Muscle of back (tissue), 13 donors: ENCODE measurements at places on chromosomes 4 and X. TPM values are rescaled to one million over a fixed set of nuclear protein-coding genes. Genes with fewer than 3 reads are reported as not detected.

DNA sequence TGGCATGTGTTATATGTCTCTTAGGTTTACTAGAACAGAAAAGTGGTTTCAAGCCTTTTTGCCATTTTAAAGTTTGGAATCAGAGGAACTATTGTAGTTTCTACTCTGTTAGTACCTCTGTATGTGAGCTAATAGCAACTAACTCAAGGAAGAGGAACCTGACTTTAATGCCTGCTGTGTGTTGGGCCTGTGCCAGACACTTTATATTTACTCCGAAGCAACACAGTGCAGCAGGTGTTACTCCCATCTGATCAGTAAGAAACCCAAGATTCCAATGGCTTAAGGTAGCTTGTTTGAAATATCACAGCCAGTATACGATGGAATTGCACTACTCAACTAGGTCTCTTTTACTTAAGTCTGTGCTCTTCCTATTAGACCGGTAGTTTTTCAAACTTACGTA lies 79.2 kb downstream of the USP9X start:
- peak; percentile 6 for DNase-seq

- no peak for DNase-seq
Measured at GRCh38 chr4:147843162-147843561, 111.3 kb downstream of the ARHGAP10 start.

- no peak for DNase-seq
Measured at GRCh38 chr4:24993551-24994080, 37.1 kb downstream of the LGI2 start.

DNA sequence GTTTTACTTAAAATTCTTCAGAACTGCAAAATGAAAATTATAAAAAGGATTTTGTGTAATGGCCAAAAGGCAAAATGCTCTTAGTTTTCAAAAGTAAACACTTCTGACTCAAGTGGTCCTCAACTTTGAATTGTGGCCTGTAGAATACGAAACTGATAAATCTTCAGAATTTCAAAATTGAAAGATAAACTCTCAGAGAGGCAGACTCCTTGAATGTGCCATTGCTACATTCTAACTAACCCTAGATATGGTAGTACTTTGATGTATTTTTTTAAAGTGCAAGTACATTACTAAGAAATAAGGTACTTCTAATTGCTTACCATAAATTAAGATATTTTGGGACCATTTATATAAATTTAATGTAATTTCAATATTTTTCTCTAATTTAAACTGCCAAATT lies 44.4 kb downstream of the TNIP3 start:
- no peak for DNase-seq

- no peak for DNase-seq
Measured at GRCh38 chr4:100631281-100631968, 113.6 kb upstream of the EMCN start.

- DNase-seq = no peak
Measured at GRCh38 chrX:82591421-82591820, 916.7 kb upstream of the POU3F4 start.

GRCh38 chr4:18180892-18181291 lies 159.3 kb upstream of the LCORL start:
- DNase-seq = no peak

DNA sequence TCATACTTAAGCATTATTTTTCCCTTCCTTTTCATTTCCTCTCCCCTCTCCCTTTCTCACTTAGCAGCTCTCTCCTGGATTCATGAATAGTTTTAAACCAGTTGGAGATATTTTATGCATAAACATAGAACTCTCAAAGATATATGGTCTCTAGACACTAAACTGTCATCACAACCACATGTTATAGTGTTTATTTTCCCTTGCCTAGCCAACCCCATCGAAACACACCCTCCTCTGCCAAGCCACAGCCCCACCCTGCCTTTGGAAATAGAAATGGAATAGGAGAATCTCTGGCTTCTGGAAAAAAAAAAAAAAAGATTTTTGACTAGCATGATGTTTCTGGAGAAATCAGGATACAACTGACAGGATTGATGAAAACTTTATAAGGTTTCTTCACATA lies 64.8 kb upstream of the RBPJ start:
- peak; percentile 84 for DNase-seq

GNRHR gene
- polyA plus RNA-seq = 0.80 TPM

- no peak for DNase-seq
Measured at GRCh38 chr4:174592256-174592984, 70.1 kb upstream of the HPGD start.

- DNase-seq = no peak
Measured at GRCh38 chr4:57187246-57187645, 77.1 kb upstream of the IGFBP7 start.

DNA sequence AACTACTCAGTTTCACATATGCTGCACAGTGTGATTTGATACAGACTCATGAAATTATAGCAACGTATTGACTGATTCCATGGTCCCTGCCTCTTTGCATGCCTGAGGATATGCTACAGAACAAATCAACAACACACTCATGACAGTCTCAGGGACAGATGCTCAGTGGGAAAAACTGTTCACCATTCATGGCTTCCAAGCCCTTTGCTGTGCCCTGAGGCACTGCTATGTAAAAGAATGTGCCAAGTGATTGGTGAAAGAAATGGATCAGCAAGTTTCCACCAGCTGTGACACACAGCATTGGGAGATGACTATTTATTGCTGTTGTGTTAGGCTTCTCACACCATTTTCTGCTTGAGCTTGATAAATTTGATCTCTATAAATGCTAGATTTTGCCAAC lies 825.6 kb upstream of the INTU start:
- DNase-seq = no peak

DNA sequence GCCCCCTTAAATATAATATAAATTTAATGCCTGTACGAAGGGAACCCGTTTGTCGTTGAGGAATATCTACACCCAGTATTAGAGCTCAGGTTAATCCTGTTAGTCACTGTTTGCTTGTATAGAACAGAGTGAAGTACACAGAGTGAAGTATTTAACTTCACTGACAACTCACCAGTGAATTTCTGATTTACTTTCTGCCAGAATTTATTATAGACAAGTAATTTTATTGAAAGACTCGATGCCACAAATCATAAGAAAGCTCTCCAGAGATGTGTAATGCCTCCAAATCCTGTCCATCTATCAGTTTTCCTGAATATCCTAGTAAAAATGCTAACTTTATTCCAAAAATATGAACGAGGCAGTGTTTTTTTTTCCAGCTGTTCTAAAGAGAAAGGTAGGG lies 1.6 kb downstream of the GAB1 start:
- DNase-seq = no peak

GRCh38 chrX:134670134-134670924 lies 12.1 kb upstream of the PLAC1 start:
- peak; percentile 25 for DNase-seq

ANXA10 gene
- polyA plus RNA-seq = not detected

KLB gene
- polyA plus RNA-seq = 0.08 TPM

DNA sequence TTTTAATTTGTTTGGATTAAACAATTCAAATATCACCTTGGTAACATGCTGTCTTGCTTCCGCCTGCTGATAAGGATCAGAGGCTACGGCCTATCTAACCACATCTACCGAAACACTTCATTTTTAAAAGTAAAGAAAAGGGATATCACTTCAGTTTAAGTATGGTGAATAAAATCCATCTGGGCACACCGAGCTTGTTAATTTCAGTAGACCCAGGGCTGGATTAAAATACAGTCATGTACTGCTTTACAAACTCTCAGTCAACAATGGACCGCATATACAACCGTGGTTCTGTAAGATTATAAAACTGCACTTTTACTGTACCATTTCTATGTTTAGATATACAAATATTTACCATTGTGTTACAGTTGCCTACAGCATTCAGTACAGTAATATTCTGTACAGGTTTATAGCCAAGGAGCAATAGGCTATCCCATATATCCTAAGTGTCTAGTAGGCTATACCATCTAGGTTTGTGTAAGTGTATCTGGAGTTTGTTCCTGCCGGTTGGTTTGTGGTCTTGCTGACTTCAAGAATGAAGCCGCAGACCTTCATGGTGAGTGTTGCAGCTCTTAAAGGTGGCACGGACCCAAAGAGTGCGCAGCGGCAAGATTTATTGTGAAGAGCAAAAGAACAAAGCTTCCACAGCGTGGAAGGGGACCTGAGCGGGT lies 40.0 kb downstream of the SEPTIN11 start:
- DNase-seq = no peak

DNA sequence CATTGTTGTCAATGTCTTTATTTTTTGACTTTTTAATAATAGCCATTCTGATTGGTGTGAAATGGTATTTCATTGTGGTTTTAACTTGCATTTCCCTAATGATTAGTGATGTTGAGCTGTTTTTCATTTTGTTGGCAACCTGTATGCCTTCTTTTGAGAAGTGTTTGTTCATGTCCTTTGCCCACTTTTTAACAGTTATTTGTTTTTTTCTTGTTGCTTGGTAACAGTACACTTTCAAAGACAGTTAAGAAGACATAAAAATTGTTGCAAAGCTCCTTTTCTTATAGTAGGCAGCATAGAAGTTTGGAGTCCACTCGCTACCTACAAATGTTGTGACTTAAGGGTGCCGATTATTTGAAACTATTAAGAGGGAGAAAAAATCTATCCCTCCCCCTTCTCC lies 48.7 kb upstream of the SLC7A11 start:
- no peak for DNase-seq

- no peak for DNase-seq
Measured at GRCh38 chrX:27815209-27815608, 7.4 kb downstream of the MAGEB10 start.

MAGEE1 gene
- 2.8 TPM for polyA plus RNA-seq

DNA sequence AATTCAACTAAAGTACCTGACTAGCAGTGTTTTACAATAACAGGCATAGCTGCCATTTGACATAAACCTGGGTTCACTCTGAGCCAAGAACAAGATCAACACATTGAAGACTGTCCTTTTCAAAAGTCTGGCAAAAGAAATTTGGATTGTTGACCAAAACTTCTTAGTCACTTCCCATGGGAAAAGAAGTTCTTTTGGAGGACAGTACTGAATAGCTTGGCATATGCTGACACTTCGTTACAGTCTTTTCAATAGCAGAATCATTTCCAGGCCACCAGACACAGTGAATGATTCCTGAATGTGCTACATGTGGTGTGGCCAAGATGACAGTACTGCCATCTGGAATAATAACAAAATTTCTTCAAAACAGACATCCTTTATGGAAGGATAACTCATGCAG lies 560.3 kb downstream of the GRID2 start:
- DNase-seq = peak; percentile 17

GRCh38 chrX:129706400-129707072 lies 32.2 kb upstream of the XPNPEP2 start:
- peak; percentile 49 for DNase-seq

- DNase-seq = no peak
Measured at GRCh38 chrX:39170464-39170863, 369.2 kb downstream of the MID1IP1 start.

SCOC gene
- polyA plus RNA-seq = 55.7 TPM

DNA sequence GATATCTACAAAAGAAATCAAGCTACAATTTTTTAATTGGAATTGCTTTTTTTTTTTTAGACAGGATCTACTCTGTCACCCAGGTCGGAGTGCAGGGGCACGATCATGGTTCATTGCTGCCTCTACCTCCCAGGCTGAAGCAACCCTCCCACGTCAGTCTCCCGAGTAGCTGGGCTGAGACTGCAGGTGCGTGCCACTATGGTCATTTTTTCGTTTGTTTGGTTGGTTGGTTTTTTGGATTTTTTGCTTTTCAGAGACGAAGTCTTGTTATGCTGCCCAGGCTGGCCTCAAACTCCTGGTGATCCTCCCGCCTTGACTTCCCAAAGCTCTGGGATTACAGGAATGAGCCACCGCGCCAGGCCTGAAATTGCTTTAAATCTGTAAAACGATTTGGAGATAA lies 15.6 kb downstream of the RGN start:
- no peak for DNase-seq

DNA sequence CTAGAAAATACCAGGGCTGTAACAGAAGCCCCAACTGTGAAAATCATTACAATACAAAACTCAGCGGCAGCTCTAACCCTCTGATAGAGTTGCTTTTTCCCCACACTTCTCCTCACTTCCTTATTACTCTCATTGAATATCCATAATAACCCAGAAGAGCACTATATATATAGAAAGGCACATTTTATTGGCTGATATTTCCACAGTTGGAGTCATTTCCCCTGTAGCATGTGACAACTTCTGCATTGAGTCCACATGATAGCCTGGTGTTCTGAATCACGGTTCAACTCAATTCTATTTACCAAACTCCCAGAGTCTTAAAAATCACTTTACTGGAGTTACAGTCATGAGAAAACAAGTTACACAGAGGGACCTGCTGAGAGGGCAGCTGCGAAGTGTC lies 46.6 kb upstream of the NWD2 start:
- no peak for DNase-seq

GRCh38 chrX:71453056-71453455 lies 79.8 kb upstream of the OGT start:
- DNase-seq = no peak

- DNase-seq = no peak
Measured at GRCh38 chr4:160835789-160836188, 1328.0 kb downstream of the FSTL5 start.

MRPL1 gene
- 76.6 TPM for polyA plus RNA-seq

- DNase-seq = no peak
Measured at GRCh38 chr4:57554556-57555092, 444.4 kb upstream of the IGFBP7 start.

DNA sequence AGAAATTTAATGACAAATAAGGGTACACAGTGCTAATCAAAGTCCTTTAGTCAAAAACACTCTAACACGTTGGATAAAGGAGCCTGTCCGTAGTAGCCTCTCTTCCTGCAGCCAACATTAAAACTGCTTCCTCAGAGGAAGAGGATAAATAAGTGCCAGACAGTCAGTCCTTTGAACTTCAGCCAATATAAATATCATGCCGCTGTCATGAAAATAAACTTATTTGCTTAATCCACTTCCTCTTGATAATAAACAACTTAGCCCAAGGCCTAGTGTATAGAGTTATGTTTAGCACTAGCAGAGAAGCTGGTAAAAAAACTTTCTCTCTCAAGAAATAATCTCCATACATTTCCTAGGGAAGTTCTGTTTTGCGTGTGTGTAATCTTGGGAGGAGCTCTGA lies 196.7 kb downstream of the HS3ST1 start:
- no peak for DNase-seq

- no peak for DNase-seq
Measured at GRCh38 chrX:20668550-20668949, 401.8 kb upstream of the RPS6KA3 start.

- DNase-seq = peak; percentile 35
Measured at GRCh38 chr4:25439918-25440477, 62.9 kb downstream of the ANAPC4 start.

GRCh38 chr4:151292038-151292437 lies 15.1 kb downstream of the PRSS48 start:
- DNase-seq = no peak

RELL1 gene
- polyA plus RNA-seq = 10.3 TPM

MAGEA8 gene
- polyA plus RNA-seq = 0.29 TPM

DNA sequence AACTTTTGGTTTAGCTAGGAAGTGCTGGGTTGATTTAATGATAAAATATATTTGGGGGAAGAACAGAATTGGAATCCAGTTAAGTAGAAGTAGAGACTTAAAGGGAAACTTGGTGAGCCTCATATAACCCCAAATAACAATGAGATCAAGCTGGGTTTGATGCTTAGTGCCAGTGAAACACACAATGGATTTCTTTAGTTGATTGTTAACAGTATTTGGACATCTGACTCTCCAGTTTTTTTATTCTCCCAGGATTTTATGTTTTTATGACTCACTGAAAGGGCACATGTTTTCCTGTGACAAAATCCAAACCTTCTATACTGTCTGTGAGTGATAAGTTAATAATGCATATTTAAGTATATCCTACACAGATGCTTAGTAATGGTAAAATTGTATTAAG lies 2.7 kb upstream of the NEUROG2 start:
- DNase-seq = no peak

- no peak for DNase-seq
Measured at GRCh38 chr4:151997461-151997860, 236.7 kb upstream of the GATB start.
